DMS153 (cell line): ENCODE measurements at places on chromosomes 2 and 18.

DNA sequence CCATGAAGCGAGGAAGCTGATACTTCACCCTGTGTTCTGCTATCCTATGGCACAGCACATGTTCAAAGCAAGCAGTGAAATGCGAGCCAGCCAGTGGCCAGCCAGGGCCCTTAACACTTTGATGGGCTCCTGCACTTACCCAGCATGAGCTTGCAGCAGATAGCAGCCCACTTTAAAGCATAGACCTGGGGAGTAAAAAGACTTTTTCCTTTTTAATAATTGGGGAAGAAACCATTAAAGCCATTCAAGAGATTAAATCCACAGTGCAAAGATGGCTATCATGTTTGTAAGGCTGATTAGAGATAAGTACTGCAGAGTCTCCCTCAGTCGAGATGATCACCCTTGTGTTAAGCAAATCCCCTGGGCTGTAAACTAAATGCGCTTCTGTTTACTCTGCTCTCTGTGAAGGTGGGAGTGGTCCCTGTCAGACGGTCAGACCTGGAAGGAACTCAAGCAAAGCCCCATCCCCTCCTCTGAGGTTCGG lies 15.7 kb downstream of the CCBE1 start:
- no peak for DNase-seq

DNA sequence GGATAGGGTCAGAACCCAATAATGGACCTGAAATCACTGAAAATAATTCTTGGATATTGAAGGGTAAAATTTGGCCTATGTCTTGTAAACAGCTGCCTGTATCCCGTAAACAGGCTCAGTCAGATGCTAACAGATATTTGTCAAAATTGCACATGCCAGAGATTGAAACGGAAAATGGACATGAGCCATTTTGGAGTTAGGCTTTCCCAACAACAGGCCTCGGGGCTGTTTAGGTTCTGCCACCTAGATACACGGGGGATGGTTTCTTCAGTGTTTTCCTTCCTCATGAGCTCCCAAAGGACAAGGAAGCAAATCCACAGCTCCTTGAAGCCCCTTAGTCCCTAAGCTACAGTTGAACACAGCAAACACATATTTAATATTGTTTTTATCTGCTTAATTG lies 204.2 kb upstream of the FOSL2 start:
- DNase-seq, result no peak

- DNase-seq, result no peak
Observed at GRCh38 chr2:8242739-8243138, 439.1 kb upstream of the ID2 start.

GRCh38 chr2:53854678-53855077 lies 5.1 kb downstream of the GPR75 start:
- no peak for DNase-seq

DNA sequence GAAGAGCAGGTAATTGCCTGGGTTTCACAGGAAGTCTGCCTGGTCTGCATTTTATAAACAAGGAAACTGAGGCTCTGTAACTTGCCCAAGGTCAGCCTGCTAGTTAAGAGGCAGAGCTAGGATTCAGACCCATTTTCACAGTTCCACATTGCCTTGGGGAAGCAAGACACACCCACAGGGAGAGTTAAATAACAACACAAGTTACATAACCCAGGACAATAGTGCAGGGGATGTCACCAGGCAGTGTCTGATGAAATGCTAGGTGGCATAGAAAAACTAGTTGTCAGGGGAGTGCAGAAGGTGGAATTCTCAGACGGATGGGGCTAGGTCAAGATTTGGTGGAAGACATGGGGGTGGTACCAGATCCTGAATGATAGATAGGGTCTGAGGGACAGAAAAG lies 69.7 kb downstream of the PRKCE start:
- no peak for DNase-seq

DNA sequence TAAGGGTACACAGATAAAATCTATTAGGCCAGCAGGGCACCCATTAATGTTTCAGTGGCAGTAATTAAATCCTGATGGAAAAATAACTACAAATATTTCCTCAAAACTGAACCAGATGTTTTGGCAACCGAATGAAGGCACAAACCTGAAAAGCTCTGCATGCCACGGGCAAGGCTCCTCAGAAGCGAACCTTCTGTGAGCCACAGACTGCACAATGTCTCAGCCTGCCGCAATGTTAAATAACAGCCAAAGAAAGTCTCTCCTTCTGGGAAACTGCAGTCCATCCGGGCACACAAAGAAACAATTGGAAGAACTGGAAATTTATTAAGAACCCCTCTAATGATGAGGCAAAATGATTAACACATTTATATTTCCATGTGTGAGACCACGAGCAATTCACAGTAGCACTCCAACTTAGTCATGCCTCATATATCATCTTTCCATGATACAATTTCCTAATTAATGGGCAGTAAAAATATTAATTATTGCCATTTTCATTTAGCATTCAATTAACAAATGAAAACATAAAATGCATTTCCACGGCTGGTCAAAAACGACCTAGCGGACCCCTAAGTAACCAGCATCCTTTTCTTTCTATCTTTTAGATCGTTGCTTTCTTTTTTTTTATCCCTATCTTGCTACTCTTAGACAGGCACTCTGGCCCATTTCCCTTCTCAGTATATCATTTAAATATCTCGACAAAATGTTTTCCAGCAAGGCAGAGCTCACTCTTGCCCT lies 237.5 kb downstream of the EPHA4 start:
- no peak for DNase-seq

DNA sequence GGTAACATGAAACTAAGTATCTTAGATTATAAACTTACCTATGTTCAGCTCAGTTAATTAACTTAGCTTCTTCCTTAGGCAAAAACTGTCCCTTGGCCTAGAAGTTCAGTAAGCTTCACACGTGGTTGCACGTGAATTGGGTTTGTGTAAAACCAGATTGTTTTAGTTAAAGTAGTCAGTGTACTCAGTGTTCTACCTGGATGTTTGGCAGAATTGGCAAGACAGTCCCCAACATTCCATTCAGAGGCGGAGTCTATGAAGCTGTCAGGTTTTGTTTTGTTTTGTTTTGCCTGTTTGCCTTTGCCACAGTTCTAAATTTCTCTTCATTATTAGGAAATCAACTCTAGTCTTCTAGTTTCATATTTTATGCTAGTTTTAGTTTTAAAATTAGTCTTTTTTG lies 105.3 kb upstream of the ZEB2 start:
- DNase-seq, result no peak

- peak; percentile 69 for DNase-seq
Observed at GRCh38 chr2:60881047-60881932, at the start of gene REL. Gene REL (plus strand): TSS chr2:60881574. CDS start chr2:60881841, 267 bp downstream.

DNA sequence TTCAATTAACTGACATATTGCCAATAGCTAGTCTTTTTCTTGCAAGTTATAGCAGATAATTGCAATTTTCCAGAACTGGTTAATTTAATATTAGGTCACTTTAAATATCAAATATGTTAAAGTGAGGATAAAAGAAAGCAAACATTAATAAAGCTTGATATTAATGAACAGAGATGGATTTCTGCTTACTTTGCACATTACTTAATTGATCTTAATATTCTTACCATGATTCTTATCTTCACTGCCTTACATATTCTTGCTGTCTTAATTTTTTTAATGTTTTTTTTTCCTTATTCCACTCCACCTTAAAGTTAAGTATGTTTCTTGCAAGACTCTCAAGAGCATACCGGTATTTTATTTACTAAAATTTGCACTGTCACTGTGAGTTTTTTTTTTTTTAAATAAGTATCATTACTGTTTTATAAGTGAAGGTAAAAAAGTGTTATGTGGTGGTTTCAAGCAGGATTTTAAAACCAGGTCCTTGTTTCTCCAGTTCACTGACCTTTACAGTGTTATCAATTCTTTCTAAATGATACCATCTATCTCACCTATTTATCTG lies 33.9 kb downstream of the PPP3R1 start:
- no peak for DNase-seq
